Kidney epithelial cell (primary cell): ENCODE measurements at places on chromosomes 5 and 9. TPM values are rescaled to one million over a fixed set of nuclear protein-coding genes. Genes with fewer than 3 reads are reported as not detected.

The FOXD4L4 gene
- 0.07 TPM in 1 of 2 replicates, not detected in the other for total RNA-seq

DNA sequence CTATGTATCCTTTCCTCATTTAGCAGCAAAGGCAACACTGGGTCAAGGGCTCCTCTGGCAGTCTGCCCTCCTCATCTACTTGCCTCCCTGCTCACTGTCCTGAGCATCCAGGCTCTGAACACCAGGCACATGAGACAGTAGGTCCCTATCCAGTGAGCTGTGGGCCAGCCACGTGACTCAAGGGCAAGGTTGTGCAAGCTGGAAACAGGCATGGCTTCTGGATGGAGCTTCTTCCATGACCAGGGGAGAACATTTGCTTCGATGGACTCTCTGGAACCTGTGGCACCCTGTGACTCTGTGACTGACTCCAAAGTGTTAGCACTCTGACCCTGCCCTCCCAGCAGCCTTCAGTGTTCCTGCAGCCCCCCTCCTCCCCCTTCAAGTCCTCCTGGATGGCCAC, 31.2 kb downstream of the ENHO start:
- DNase-seq, result no peak

- DNase-seq, result no peak
Measured at GRCh38 chr5:4013106-4013898, 417.7 kb downstream of the IRX1 start.

GRCh38 chr5:12614608-12615007, 710.4 kb upstream of the CTNND2 start:
- DNase-seq, result no peak

DNA sequence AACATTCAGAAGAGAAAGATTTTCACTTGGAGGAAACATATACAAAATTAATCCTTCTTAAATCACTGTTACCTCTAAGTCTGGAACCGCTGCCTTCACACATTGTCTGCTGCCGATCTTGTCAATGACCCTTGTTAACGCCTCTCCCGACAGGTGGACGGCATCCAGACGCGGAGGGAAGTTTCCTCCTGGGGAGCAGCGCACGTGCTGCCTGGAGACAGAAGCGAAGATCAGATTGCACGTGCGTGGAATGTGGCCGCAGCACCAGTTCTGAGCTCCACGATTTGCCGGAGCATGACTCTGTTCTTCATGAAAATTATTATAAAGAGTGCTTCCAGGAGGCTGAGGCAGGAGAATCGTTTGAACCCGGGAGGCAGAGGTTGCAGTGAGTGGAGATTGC, 183.6 kb upstream of the IRX4 start:
- no peak for DNase-seq

DNA sequence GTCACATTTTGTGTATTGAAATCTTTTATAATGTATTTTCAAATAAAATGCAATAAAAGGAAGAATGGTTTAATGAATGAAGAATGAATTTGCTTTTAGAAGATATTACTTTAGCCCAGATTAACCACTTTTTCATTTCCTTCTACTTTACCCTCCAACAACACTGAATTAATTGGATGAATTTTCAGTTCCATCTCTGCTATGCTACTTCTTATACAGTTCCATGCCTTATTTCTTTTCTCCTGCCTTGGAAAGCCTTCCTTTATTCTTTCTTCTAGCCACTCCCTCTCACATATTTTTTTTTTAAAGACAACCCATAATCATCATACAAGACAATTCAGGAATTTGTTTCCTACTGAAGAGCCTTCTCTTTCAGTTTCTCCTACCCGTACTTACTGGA, 296.6 kb upstream of the TNC start:
- no peak for DNase-seq

DNA sequence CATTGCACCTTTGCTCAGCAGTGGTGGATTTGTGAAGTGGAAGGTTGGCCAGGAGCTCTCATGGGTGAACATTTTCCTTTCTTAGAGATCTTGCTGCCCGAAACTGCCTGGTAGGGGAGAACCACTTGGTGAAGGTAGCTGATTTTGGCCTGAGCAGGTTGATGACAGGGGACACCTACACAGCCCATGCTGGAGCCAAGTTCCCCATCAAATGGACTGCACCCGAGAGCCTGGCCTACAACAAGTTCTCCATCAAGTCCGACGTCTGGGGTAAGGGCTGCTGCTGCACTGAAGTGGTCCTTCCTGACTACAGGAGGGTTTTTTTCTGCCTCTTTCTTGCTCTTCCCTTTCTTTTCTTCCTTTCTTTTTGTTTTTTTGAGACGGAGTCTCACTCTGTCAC, 21.8 kb downstream of the QRFP start:
- no peak for DNase-seq

GRCh38 chr9:79263628-79264027, 308.1 kb upstream of the TLE4 start:
- no peak for DNase-seq

GRCh38 chr9:134525070-134525815, 116.4 kb upstream of the COL5A1 start:
- DNase-seq, result no peak

DNA sequence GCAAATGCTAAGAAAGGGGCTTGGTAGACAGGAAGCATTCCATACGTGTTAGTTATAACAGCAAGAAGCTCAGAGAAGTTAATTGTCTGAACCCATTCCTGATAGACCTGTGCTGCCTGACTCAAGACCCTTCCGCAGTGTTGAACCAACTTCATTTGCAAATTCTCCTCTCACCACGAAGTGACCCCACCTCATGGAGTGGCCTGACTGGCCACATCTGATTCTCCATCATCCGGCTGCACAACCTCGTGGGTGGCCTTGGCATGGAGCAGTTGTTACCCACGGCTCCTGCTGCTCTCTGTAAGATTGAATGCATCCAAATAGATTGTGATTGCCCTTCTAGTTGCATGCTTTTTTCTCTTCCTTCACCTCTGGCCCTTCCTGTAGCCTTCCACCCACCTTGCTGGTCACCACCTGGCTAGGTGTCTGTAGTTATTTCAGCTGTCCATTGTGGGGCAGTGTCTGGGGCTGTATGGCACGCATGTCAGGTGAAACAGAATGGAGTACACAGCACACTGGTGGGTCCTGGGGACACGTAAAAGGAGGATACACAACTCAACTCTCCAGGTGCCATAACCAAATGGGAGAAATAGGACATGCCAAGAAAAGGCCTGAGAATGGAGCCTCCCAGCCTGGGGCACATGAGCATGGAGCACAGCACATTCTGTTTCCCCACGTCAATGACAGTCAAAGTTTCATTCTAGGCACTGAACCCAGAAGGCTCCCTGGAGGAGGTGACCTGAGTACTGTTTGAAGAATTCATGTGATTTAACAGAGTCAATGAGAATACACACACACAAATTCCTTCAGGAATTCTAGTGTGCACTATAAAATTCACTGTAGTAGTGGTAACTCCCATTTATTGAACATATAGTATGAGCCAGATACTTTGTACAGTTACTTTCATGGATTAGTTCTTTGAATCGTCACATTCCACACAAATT, 70.5 kb upstream of the PTCH1 start:
- DNase-seq, result no peak

GRCh38 chr5:57937025-57937424, 454.4 kb upstream of the ACTBL2 start:
- DNase-seq, result no peak

- no peak for DNase-seq
Measured at GRCh38 chr5:32254881-32255539, 57.7 kb downstream of the MTMR12 start.

GRCh38 chr5:96838201-96839070, 30.7 kb upstream of the ERAP1 start:
- no peak for DNase-seq

- DNase-seq, result no peak
Measured at GRCh38 chr5:17222664-17223063, 5.2 kb downstream of the BASP1 start.
